ENCODE measurements at places on chromosomes 7 and 10.
A peak's percentile ranks its signal among the peaks of the same experiment; 100 is the strongest.

GRCh38 chr7:138889582-138890498 lies 91.3 kb downstream of the KIAA1549 start:
- DNase-seq, result no peak

GRCh38 chr7:7908622-7909145 lies 59.9 kb upstream of the GLCCI1 start:
- no peak for DNase-seq

DNA sequence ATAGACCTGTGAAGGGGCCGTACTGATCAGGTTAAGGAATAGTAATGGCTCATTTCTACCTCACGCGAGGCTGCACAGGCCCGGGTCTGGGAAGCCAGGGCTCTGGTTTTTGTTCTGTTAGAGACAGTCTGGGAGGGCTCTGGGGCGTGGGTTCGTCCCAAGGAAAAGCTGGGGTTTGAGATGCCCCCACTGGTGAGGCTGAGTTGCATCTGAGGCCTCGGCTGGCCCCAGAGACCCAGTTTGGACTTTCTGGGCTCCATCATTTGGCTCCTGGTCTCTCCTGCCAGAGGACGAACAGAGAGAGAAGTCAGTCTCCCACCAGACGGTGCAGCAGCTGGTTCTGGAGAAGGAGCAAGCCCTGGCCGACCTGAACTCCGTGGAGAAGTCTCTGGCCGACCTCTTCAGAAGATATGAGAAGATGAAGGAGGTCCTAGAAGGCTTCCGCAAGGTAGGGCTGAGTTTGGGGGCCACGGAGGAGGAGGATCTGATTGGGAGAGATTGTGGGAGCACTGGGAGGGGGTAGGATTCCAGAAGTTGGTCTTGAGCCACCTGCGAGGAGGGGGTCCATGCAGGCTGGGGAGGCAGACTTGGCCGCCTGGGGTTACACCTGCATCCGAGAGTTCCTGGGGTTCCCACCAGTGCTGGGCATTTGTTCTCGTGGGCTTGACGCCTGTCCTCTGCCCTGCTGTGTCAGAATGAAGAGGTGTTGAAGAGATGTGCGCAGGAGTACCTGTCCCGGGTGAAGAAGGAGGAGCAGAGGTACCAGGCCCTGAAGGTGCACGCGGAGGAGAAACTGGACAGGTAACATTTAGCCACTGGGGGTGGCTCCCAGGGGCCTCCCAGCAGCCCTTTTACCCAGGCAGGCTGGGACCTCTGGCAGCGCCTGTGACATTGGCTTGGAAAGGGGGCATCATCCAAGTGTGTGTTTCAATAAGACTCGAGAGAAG lies 22.5 kb upstream of the BTBD16 start:
- no peak for DNase-seq

GRCh38 chr10:123257904-123258456 lies 103.8 kb downstream of the BUB3 start:
- DNase-seq, result no peak

DNA sequence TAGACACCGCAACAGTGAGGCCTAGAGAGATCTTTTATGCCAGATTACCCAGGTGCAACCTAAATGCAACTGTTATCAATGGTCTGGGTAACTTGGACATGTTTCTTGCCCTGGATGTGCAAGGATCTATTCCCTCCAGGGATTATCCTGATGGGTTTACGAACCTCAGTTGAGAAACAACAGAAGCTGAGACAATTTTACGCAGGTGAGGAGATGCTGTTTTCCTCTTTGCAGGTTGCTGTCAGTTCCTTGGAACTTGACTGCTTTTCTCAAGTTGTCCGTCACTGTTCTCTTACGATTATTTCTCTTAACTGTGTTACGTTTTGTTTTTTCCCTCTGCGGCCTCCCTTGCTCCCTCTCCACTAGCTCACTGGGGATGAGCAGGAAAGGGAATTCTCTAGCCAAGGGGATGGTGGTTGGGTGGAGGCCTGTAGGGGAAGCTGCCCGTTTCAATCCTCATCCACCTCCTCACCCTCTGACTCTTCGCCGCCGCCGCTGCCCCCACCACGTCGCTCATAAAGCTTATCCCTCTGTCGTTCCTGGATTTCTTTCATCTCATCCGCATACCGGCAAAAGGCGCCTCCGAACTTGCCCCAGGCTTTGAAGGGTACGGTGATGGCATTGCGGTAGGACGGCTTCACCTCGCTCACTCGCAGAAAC lies 1.2 kb downstream of the PURB start:
- DNase-seq, result no peak

GRCh38 chr7:991729-992656 lies 9.0 kb downstream of the CYP2W1 start:
- no peak for DNase-seq

DNA sequence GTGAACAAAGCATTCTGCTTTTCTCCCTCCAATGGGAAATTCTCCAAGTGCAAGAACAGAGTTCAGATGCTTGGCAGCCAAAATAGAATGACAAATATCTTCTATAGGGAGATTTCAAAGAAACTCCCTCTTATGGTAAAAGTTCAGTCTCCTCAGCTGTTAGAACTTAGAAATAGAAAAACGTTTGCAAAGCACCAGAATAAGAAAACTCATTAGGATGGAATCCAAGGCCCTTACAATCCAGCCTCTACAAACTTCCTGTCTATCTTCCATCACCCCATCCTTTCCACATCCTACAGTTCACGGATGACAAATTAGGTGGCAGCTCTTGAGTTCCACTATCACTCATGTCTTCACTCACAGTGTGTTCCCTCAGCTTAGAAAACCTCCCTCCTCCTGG lies 25.7 kb downstream of the FAM13C start:
- no peak for DNase-seq

DNA sequence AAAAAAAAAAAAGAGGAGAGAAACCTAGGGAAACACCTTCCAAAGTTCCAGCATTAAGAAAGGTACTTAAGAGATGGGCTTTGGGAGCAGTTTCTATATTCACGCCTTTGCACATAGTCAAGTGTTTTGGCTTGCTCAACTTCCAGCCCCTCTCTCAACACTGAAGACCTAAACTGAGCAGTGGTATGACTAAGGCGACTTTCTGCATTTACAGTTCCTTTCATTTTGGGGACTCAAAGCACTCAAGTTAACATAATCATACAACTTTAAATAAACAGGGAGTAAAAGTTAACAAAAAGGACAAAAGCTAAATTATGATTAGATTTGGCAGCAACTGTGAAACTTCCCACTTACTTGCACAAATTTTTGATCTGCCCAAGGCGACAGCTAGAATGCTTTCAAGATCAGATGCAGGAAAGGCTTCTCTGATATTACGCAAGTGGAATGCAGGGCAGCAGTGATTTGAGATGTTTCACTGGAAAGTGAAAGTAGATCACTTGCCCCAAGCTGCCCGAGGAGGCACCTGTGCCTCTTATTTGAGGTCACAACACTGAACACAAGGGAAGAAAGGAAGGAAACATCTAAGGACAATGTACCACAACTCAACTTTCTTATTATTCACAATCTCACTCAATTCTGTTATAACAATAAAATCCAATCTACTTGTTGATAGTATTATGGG lies 199.5 kb downstream of the SKAP2 start:
- peak; percentile 34 for DNase-seq

DNA sequence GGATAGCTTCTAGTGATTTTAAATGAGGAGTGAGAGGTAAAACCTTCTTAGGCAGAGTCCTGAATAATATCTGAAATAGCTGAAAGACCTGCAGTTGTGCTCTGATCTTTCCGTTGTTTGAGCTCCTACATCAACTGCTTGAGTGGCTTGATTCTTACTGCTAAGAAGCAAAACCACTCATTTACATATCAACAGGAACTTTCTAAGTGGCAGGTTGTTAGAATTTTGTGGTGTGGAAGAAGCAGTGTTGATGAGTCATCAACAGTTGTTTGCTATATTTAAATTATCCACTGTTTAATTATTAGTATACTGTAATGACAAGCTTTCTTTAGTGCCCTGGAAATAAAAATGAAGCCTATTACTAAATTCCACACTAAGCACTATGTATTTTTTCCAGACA lies 689.5 kb downstream of the DNAJB9 start:
- DNase-seq, result no peak

- no peak for DNase-seq
Observed at GRCh38 chr10:96124230-96125141, 5.6 kb upstream of the ZNF518A start.

DNA sequence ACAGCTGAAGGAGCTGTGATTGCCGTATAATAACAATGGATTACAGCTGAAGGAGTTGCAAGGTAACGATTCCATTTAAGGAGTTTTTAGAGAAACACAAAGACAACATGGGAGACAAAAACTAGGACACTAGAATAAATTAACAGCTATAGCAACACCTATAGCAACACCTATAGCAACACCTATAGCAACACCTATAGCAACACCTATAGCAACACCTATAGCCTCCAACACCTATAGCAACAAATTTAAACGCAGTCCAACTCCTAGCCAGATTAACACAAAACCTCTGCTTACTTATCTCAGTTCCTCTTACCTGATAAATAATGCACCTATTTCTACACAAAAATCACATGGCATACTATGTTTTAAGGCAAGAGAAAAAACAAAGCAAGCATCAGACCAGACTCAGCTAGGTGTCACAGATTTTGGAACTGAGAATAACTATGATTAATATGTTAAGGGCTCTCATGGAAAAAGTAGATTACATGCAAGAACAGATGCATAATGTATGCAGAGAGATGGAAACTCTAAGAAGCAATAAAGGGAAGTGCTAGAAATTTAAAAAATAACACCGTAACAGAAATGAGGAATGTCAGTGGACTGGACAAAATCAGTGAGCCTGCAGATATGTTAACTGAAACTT lies 55.7 kb upstream of the SRPK2 start:
- DNase-seq, result no peak

DNA sequence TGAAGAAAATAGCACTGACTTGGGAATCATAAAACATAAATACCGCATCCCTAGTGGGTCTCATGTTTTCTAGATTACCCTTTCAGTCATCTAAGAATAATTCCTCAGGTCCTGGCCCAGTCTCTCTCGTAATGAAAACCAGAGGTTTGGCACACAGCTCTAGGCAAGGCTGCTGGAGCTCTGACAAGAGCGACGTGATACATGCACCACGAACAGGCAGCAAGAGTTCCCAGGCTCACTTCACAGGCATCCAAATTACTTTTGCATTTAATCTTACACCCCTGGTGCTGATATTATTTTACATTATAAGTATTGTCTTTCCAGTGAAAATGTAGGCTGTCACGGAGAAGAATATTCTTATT lies 105.2 kb downstream of the THSD7A start:
- no peak for DNase-seq

DNA sequence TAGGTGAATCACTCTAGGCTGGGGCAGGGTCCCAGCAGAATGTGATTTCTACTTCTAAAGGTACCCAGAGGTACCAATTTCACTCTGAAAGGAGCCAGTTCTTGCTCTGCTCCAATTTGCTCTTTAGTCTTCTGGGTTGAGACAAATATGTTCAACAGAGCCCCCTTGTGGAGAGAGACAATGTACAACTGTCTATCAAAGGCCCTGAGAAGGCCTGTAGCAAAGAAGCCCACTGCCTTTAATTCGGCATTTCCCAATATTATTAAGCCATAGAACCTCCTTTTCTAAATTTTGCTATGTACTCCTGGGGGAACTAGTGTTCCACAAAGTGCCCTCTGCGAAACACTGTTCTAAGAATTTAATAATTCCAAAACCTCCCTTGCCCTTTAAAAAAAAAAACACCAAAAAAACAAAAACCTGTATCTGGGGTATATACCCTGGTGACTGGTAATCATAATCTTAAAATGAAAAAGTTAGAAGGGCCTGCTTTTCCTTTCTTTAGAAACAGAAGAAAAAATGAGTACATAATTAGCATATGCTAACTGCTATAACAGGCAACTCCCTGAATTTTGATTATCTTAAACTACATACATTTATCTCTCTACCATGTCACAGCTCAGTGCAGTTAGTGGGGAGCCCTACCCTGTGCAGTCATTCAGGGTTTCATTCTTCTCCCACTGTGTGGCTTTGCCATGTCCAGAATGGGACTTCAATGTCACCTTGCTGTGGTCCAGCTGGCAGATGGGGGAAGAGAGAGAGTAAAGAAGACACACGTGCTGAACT lies 160.9 kb upstream of the BMPER start:
- no peak for DNase-seq

- DNase-seq, result no peak
Observed at GRCh38 chr7:112431803-112432202, 18.5 kb upstream of the IFRD1 start.

GRCh38 chr7:106101726-106102125 lies 10.4 kb downstream of the SYPL1 start:
- DNase-seq, result no peak

DNA sequence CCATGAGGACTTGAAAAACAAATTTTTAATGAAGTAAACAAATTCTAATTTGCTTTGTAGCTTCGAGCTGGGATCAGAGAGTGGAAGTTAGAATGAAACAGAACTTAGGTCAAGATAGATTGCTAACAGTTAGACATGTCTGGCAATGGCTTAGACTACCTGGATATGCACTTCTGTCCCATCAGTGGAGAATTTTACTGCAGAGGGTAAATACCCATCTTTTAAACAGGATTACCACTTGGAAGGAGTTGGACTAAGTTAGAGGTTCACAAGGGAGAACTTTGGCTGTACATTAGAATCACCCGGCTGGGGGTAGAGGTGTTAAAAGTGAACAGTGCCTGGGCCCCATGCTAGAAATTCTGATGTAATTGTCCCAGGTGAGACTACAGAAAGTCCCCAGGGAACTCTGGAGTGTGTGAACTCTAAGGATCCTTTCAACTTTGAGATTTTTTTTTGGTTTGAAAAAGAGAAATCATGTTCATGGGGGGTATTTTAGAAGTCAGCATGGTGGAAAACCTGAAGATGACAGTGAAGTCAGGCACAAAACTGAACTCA lies 35.5 kb downstream of the ENTPD1 start:
- DNase-seq, result no peak

GRCh38 chr7:94366163-94366562 lies 28.5 kb upstream of the COL1A2 start:
- no peak for DNase-seq

GRCh38 chr7:106862317-106863089 lies 2.6 kb upstream of the PIK3CG start:
- no peak for DNase-seq

- DNase-seq, result no peak
Observed at GRCh38 chr7:30260246-30260768, 24.1 kb upstream of the ZNRF2 start.

DNA sequence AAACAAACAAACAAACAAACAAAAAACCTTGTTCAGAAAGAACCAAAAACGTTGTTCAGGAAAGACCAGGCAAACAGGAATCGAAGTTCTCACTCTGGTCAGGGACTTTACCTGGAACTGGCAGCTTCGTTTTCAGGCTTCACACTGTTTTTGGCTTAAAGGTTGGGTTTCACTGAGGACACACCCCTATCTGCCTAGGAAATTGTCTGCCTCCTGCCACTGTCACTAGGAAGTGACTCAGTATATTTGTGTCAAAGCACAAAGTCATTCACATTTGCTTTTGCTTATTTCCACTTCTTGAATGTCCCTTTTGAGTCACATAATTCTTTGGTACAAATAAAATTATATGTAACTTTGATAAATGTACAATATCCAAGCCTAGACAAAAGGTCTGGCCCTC lies 37.9 kb downstream of the PNLIPRP3 start:
- DNase-seq, result no peak

- DNase-seq, result no peak
Observed at GRCh38 chr10:71712572-71713134, 6.9 kb downstream of the C10orf105 start.
